Hypothalamus (tissue), 51 donors: ENCODE measurements at places on chromosomes 6 and 20.

GRCh38 chr20:15063081-15063480, 725.7 kb upstream of the FLRT3 start:
- no peak for DNase-seq

DNA sequence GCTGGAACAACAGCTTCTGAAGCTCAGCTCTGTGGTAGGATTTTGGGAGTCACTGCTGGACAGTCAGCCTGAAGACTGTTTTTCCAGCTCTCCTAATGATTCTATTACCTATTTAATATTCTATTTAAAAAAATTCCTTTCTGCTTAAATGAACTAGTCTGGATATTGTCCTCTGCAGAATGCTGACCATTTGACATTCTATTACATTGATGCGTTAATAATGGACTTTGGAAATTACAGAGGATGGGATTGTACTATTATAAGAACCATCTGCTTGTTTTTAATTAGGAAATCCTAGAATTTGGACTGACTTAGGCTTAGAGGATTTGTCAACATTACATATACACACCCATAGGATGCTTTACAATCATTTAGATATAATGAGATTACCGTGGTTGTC, 19.7 kb downstream of the LRP11 start:
- no peak for DNase-seq

DNA sequence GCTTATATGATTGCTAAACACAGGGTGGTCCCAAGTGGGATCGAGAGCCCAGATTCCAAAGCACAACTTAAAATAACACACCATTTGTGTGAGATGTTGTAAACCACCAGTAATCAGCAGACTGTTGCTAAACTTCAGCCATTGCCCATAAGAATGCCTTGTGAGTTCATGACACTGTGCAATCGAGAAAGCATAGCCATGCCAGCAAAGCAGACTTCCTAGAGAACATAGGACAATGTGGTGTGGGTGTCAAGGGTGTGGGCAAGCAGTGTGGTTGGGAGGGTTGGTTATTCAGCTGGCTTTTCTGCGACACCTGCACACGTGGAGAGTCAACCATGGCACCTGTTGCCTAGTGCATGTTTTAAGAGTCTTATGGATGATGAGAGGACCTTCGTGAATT, 16.1 kb upstream of the CALHM6 start:
- no peak for DNase-seq

GRCh38 chr6:71675386-71675785, 211.0 kb upstream of the RIMS1 start:
- DNase-seq: no peak

- DNase-seq: no peak
Observed at GRCh38 chr20:12965212-12965869, 43.4 kb upstream of the SPTLC3 start.

GRCh38 chr6:149043476-149044130, 273.9 kb upstream of the TAB2 start:
- DNase-seq: no peak

- DNase-seq: no peak
Observed at GRCh38 chr6:30787954-30788353, 43.6 kb upstream of the IER3 start.

- no peak for DNase-seq
Observed at GRCh38 chr6:169198885-169199284, 54.8 kb downstream of the THBS2 start.

- no peak for DNase-seq
Observed at GRCh38 chr6:155154158-155154830, 109.5 kb upstream of the CLDN20 start.

GRCh38 chr6:107304421-107305025, 154.8 kb downstream of the PDSS2 start:
- no peak for DNase-seq

GRCh38 chr20:21575981-21576740, 62.3 kb upstream of the NKX2-2 start:
- no peak for DNase-seq

DNA sequence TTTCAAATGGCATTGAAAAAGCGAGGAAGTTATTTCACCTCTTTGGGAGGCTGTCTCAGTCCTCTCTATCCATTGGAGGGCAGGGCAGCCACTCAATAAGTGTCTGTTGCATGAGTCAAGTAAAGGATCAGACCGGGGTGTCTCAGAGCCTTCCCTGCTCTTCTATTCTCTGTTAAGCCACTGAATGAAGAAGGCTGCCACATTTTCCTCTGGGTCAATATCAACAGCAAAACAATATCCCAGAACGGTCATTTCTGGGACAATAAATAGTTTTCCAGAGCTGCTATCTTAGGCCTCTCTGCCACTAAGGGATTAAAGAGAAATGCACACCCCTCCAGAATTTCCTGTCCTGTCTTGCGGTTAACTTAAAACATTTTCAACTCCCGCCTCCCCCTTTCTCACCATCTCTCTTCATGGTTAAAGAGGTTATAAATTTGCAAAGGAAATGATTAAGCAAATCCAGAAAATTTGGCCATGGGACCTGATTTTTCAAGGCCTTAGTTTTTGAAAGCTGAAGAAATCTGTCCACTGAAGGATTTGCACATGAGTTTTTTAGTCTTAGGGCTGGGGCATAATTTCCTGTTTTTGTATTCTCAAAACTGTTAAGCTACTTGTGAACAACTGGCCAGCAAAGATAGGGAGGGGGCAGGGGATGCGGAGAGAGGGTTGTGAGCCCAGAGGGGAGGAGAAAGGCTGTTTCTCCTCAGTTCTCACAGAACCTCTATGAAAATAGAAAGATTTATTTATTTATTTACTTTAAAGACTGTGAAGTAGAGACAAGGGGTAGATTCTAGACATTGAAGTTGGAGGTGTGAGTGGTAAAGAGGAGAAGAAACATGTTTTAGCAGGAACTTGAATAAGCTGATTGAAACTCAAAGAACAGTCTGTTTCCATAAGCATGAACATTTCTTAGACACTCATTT, 135.7 kb downstream of the BCAS1 start:
- DNase-seq: no peak

- no peak for DNase-seq
Observed at GRCh38 chr6:111973118-111973761, 80.7 kb upstream of the CCN6 start.

- DNase-seq: no peak
Observed at GRCh38 chr6:12350644-12351170, 60.5 kb downstream of the EDN1 start.

GRCh38 chr6:33513213-33513612, 58.8 kb downstream of the ZBTB9 start:
- DNase-seq: no peak

GRCh38 chr6:2144210-2144609, 101.2 kb downstream of the GMDS start:
- DNase-seq: no peak

GRCh38 chr6:1502041-1502440, 107.7 kb upstream of the FOXC1 start:
- DNase-seq: no peak

- DNase-seq: no peak
Observed at GRCh38 chr6:16511723-16512489, 249.4 kb downstream of the ATXN1 start.

DNA sequence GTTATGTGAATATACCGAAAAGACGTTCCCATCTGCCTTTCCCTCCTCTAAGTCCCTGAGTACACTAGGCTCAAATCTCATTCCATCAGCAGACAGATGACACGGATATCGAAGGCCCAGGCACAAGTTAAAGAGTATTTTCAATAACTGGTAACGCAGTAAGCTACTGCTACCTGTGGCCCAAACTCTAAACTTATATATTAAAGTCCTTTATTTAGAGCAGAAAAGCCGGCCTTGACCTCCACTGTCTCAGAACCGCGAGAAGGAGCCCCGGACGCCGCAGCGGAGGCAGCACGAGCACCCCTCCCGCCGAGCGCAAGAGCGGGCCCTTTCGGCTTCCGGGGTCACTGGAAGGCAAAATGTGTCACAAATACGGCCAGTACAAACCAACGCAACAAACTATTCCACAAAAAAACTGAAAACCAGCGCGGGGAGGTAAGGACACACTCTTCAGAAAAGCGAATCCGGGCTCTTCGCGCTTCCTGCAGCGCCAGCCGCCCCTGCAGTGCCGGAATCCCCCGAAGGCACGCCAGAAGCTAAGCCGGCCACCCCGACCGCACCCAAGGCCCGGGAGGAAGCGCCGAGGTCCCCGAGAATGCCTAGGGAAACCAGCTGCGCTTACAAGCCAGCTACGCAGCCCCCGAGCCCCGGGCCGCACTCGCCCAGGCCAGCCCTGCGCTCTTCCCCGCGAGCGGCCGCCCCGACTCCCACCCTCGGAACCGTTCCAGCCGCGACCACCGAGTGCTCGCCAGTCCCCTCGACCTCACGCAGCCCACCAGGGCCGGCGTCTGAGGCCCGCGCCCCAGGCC, 681 bp downstream of the DIDO1 start:
- DNase-seq: peak; percentile 25

DNA sequence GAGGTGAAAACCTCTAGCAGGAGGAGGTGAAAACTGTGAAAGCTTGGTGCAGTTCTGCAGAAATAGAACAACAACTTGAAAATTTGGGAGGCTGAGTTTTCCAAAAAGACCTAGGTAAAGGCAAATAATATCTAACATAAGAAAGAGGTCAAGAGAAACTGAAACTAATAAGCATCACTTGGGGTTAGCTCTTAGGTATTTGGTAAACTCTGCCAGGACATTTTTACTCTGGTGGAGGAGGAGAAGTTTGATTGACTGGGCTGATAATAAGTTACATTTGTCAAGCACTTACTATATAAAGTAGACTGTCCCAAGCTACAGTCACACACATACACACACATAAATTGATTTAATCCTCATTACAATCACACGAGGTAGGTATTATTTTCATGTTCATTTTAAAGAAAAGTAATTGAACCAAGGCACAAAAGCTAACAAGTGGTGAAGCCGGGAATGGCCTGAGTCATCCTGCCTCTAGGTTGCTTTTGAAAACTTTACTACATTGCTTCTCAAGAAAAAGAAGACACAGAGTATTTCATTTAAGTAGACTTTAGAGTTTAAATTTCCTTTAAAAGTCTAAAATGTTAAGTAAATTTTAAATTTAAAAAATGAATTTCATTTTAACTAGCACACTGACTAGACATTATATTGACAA, 275.5 kb downstream of the PTPRK start:
- no peak for DNase-seq

- DNase-seq: no peak
Observed at GRCh38 chr20:13718171-13718570, 66.5 kb downstream of the ESF1 start.

- no peak for DNase-seq
Observed at GRCh38 chr6:303263-303662, 11.0 kb downstream of the DUSP22 start.

DNA sequence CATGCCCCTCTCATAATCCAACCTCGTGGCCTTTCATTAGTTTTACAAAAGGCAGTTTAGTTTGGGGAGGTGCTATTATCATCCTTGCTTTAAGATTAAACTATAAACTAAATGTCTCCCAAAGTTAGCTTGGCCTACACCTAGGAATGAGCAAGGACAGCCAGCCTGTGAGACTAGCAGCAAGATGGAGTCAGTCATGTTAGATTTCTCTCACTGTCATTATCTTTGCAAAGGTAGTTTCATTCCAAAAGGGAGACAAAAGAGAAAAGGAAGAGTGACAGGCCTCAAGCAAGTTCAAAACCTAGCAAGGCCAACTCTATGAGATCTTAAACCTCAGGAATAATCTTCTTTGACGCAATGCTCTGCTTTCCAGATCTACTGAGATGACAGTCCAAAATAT, 232.2 kb downstream of the UBE3D start:
- no peak for DNase-seq

GRCh38 chr6:25025248-25025918, 89.6 kb upstream of the RIPOR2 start:
- DNase-seq: no peak

GRCh38 chr20:49558826-49559225, 9.1 kb downstream of the PTGIS start:
- DNase-seq: no peak

- no peak for DNase-seq
Observed at GRCh38 chr6:6543181-6543879, 45.2 kb upstream of the LY86 start.

DNA sequence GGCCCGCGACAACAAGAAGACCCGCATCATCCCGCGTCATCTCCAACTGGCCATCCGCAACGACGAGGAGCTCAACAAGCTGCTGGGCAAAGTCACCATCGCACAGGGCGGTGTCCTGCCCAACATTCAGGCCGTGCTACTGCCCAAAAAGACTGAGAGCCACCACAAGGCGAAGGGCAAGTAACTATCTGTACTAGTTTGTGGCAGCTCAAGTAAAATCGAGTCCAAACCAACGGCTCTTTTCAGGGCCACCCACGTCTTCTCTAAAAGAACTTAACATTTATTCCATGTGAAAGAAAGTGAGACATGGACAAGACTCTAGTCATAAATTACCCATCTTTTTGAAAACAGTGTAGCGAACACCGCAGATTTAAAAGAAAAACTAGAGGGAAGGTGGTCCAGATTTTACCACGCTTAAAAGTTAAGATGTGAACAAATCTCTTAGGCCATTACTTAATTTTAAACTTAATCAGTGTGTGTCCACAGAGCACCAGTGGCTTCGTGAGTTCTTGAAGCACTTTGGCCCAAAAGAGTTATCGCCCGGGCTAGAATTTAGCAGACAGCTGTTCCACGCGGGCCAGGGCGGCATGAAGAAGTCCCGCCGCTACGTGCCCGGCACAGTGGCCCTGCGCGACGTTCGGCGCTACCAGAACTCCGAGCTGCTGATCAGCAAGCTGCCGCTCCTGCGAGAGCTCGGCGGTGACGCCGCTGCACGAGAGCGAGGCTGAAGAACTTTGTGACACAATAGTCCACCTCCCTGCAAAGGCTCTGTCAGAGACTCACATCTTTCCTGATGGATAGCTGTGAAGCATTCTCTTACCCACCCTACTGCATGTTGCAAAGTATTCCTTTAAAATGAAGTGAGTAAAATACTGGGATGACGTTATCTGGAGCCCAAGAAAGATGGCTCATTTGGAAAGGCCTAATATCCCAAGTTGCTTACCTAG, 113.9 kb upstream of the PRSS16 start:
- peak; percentile 9 for DNase-seq

- no peak for DNase-seq
Observed at GRCh38 chr6:159376516-159377158, 207.4 kb downstream of the FNDC1 start.

GRCh38 chr6:169452869-169453620, 199.4 kb upstream of the THBS2 start:
- DNase-seq: no peak

DNA sequence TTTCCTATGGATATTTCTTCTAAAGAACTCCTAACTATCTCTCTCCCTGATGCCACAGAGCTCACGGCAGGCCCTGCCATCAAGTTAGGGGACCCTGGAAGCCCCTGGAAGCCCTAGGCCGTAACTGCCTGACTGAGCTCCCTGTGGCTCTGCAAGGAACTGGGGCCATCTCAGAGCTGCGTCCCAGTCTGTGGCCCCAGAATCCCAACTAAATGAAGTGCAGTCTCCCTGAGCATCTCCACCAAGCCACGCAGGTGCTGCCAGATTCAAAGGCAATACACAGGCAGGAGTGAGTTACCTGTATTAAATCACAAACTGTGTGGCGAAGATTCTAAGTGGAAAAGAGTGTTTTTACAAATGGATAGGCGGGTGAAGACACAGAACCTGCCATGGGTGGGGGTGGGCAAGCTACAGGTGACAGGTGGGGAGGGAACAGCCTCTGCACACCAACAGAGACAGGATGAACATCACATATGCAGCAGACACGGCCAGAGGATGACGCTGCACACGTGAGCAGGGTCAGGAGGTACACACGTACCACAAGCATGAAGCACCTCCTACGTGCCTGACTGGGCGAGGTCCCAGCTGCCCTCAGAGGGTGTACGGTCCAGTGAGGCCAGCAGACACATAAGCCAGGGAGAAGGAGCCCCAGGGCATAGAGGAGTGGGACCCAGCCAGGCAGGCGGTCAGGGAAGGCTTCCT, 358.5 kb downstream of the ZFAND3 start:
- no peak for DNase-seq

GRCh38 chr6:68635412-68635705, 277 bp downstream of the ADGRB3 start:
- DNase-seq: no peak
